LNCaP clone FGC (cell line): ENCODE measurements at places on chromosomes 7 and 10.

DNA sequence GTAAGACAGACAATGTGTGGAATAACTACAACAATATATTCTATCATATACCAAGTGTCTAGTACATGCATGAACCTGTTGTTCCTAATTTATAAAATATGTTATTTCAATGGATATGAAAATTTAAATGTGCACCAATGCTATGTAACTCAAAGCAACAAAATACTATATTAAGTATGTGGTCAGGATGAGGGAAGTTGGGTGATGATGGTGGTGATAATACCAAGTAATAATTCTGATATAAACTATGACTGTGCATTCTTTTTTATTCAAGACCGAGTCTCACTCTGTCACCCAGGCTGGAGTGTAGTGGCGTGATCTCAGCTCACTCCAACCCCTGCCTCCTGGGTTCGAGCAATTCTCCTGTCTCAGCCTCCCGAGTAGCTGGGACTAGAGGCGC is 2.1 kb upstream of the FRA10AC1 start:
- no peak for DNase-seq

- no peak for DNase-seq
Observed at GRCh38 chr10:103147645-103148044, 45.4 kb downstream of the NT5C2 start.

DNA sequence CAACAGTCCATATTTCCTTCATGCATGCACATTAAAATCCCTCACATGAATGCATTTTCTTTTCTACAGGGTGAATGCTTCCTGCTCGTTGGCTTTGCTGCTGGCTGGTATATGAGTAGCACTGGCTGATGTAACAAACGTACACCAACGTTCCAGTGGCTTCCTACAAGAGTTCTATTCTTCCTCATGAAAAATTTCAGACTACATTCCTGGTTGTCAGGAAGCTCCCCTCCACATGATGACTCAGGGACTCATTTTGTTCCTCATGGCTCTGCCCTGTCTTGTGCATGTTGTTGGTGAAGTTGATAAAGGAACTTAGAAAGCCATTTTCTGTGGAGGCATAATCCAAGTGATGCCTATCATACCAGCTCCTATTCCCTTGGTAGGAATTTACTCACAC is 470.7 kb upstream of the KLF6 start:
- DNase-seq = no peak

DNA sequence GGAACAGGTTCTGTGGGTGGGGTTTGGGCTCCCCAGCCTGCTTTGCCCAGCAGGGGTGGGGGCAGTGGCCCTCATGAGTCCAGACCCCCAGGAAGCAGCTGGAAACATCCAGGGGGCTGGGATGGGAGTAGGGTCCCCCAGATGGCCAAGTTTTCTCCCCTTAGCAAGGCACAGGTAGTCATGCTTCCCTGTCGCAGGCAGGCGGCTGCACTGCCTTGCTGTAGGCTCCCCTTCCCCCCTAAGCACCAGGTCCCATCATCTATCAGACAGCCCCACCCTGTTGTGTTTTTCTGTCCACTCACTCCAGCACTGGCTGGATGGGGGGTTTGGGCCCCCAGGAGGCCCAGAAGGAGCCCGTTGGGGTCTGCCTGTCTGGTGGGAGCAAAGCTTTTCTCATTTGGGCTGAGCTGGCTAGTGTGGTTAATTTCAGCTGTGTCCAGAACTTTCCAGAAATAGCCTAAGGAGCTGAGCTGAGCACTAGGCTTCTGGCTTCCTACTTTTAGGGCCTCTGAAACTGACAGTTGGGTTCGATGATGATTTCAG is 7.9 kb downstream of the BRI3 start:
- DNase-seq = no peak

GRCh38 chr10:129122846-129123245 is 344.2 kb upstream of the MGMT start:
- DNase-seq = no peak

DNA sequence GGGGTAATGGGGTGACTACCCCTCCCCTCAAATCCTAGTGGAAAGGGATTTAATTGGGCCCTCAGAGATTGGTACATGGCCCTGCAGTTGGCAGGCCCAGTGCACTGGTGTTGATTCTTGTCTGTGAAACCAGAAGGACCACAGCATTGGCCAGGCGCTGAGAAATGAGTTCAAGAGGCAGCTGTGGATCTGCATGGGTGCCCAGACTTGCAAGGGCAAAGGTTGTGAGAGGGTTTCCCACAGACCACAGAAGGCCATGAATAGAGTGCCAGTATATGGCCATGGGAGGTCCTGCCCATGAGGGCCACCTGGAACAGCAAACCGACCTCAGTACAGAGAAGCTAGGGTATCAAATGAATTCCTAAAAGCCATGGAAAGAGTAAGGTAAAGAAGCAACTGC is 32.9 kb downstream of the TMEM168 start:
- DNase-seq = no peak

DNA sequence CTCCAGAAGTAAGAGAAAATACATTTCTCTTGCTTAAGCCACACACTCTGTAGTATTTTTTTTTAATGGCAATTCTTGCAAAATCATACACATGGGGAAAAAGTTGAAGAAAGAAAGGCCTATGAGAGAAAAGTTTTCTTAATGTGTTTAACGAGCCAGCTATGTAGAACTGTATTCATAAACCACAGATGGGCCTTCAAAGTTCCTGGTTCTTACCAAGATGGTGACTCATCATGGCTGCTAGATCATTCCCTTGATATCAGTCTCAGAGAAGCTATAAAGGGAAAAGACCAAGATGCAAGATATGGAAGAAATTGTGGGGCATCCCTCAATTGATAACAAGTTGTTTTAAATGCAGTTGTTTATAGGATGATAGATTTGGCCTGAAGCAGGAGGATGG is 992.7 kb upstream of the MBL2 start:
- no peak for DNase-seq

GRCh38 chr10:57849691-57850357 is 417.9 kb downstream of the IPMK start:
- DNase-seq = peak; percentile 26

- DNase-seq = no peak
Observed at GRCh38 chr7:146875981-146876380, 759.4 kb downstream of the CNTNAP2 start.

DNA sequence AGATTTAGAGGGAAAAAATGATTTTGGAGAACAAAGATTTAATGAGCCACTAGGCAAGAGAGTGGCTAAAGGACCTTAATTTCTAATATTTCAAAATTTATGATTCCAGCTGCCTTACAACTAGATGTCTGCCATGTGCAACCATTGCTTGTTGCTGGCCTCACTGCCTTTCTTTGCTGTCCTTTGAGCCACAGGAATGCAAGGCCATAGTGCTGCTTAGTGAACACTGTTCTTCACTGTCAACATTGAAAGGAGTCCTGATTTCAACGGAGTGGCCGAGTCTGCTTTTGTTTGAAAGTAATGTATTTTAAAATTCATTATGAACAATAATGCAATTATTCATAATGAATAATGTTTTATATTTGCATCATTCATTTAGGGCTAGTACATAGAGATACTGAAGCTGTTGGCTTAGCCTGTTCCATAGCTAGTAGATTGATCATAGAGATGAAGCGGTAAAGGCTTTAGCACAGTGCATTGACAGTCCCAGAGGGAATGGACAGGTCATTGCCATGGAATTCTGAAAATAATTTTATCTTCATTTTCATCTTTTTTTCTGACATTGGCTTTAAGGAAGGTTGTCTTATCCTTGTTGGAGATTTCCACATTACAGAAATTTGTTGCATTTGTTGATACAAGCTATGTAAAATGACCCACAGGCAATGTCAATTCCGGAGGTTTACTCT is 544.1 kb downstream of the AUTS2 start:
- no peak for DNase-seq

GRCh38 chr7:32164341-32164996 is 94.3 kb upstream of the PDE1C start:
- DNase-seq = peak; percentile 13

DNA sequence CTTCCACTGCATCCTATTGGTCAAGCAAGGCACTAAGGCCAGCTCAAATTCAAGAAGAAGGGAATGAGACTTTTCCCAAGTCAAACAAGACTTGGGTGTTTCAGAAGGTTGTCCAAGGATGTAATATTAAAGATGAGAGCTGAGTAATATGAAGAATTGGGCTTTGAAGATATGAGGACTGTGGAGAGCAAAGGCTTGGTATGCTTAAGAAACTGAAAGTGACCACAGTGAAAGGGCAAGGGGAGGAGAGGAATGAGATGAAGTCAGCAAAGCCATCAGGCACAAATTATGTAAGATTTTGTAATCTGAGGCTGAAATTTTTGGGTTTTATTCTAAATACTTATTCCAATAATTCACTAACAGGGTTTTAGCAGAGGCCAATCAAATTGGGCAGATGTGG is 38.6 kb upstream of the NPY start:
- DNase-seq = no peak

DNA sequence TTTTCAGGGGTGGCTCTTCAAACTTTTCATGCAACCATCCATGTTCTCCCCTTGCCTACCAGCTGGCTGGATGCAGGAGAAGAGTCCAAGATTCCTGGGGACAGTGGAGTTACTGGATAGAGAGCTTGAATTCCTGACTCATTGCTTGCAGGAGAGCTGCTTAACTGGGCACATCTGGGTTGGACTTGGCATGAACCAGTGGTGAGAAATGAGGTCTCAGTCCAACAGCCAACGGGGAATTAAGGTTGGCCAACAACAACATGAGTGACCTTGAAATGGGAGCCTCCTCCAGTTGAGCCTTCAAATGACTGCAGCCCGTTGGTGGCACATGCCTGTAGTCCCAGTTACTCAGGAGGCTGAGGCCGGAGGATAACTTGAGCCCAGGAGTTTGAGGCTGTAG is 58.1 kb upstream of the OPN4 start:
- DNase-seq = no peak

- no peak for DNase-seq
Observed at GRCh38 chr10:6748981-6749635, 169.0 kb upstream of the PRKCQ start.

GRCh38 chr7:105752671-105753275 is 123.6 kb downstream of the ATXN7L1 start:
- no peak for DNase-seq

DNA sequence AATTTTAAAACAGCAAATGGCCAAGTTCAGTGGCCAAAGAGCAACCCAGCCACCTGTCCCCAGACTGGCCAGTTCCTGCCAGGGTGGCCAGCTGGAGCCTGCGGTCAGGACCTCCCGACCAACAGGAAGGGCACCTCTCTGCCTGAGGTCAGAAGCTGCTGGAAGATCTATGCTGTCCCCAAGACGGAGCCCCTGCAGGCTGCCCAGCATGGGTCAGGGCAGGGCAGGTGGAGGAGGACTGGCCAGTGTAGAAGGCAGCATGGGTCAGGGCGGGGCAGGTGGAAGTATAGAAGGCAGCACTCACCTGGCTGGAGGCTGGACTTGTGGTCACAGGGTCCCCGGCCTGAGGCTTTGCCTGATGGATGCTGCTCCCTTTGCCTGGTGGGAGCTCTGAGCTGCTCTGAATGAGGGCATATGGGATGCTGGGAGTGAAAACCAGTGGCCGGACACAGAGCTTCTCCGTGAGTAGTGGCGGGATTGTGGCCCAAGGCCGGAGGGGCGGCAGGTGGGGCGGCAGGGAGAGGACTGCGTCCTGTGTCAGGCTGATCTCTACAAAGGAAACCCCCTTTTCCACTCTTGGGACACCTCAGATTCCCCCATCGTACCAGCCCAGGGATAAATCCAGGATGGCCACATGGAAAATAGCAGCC is 229.2 kb downstream of the TCERG1L start:
- no peak for DNase-seq

- DNase-seq = peak; percentile 94
Observed at GRCh38 chr10:22086730-22087401, 83.3 kb upstream of the DNAJC1 start.

DNA sequence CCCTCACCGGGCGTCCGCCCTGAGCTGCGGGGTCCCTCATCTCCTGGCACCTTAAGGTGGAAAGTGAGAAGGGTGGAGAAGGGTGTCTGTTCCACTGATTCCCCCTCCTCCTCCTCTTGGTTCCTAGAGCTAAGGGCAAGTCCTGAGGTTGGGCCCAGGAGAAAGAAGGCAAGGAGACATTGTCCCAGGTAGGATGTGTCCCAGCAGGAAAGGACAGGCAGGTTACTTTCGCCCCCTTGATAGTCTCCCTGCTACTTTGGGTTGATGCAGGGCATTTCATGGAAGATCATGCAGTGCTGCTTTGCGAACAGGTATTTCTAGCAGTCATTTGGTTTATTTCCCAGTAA is 582 bp downstream of the STEAP2 start:
- DNase-seq = no peak

GRCh38 chr7:40673285-40673684 is 538.5 kb downstream of the SUGCT start:
- DNase-seq = no peak

GRCh38 chr10:5385224-5385623 is 19.4 kb downstream of the TUBAL3 start:
- no peak for DNase-seq

DNA sequence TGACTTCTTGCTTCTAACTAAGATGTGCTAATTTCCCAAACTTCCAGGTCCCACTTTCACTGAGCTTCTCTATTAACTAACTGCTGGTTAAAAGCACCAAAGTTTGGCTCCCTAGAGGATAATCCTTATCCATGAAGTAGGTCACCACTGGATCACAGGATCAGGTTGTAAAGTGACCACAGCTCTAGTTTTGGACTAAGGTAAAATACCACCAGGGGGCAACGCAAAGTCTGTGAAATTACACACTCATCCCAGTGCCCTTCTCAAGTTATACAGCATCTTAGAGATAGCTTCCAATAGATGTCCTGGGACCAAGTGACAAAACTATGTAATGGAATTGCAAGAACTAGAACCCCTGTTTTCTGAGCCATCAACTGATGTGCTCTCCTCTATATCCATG is 116.4 kb upstream of the ASAH2 start:
- peak; percentile 10 for DNase-seq

GRCh38 chr7:116828281-116828680 is 34.1 kb upstream of the CAPZA2 start:
- DNase-seq = no peak

- no peak for DNase-seq
Observed at GRCh38 chr7:105387508-105388355, 989 bp downstream of the SRPK2 start.

DNA sequence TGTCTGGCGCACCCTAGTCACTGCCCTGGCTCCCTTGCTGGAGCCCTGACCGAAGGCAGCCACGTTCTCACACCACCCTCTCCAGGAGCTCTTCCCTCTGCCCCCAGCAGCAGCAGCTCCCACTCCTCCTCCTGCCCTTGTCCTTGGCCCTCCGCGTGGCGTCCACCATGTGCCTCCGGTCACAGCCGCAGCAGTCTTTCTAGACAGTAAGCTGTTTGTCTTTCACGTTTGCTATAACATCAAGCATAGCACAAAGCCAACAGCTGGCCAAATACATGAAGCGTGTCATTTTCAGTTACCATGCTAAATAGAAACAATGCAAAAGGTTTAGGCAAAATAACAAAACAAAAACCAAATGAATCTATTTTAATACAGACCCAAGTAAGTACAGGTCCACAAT is 3.3 kb downstream of the PITRM1 start:
- DNase-seq = no peak

DNA sequence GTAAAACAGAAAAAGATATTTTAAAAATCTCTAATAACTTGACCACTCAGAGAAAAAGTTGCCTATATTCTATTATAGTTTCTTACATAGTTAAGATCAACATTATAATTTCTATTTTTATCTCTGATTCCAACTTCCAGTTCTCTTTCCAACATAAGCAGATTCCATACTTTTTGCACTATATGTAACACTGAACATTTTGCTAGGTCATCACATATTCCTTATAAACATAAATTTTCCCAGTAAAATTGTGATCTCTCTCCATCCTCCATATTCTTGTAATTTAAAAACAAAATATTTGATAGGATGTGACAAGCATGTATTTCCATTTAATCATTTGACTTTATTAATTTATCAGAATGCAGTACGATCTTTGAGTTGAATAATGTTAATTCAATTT is 170.4 kb upstream of the THSD7A start:
- DNase-seq = no peak
